ENCODE measurements at places on chromosomes 6 and 20. TPM values are rescaled to one million over a fixed set of nuclear protein-coding genes. Genes with fewer than 3 reads are reported as not detected.

DNA sequence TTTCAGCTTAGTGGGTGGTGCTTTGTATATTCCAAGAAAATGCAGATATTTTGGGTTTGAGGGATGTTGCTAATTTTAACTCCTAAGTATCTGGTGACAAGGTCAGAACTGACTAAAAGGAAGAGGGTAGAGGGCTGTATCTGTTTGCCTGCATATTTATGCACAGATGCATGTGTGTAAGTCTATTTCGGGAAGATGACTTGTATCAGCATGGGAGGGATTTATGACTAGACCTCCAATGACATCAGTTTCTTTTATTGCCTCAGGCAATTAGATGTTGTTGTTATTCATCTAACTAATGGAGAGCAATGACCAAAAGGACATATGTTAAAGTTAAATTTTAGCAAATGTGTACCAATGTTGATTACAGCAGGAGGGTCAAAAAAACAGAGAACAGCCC lies 734.3 kb downstream of the QKI start:
- H3K4me3 ChIP-seq = no peak overlapping the region
- DNase-seq = no peak
- no peaks in the 10 kb centered on the region for H3K27me3 ChIP-seq

RSPO3 gene
- total RNA-seq = not detected

- H3K27me3 ChIP-seq = no peaks in the 10 kb centered on the region
- H3K27ac ChIP-seq = no peak overlapping the region
- DNase-seq = no peak
- no peak overlapping the region for H3K4me3 ChIP-seq
- no peaks in the 10 kb centered on the region for H3K4me1 ChIP-seq
- no peaks in the 10 kb centered on the region for H3K36me3 ChIP-seq
Measured at GRCh38 chr20:19867074-19867473, 109.0 kb downstream of the RIN2 start.

DNA sequence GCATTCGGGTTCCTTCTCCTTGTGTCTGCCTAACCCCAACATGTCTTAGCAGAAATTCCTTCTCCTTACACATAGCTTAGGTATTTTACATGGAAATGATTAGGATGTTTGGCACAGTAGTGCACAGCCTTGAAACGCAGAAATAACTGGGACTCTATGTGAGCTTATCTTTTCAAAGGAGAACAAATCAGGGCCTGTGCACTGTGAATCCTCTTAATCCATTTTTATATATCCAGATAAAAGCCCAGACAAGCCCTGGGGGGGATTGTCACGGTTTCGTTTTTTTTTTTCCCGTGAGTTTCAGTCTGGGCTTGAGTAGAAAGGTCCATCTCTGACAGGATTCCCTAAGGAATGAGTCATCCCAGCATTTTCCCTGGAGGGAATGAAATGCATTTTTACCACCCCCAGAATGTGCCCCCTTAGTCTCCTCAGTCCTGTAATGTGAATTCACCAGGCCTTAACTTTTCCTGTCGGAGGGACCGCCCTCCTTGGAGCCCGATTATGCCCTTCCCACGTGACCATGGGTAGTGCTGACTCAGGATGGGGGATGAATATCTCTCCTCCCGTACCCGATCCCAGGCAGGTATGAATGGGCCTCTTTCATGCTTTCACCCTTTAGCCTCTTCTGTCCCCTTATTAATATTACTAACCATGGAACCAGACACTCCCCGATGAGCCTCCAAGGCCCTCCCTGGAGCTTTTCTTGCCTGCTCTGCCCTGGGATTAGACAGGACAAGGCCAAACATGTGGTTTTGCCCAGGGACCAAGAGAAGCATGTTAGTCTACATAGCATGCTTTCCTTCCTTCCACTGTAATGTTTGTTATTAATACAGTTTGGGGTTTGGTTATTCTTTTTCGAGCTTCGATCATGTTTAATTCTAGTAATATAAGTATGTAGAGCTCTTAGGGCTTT lies 23.9 kb upstream of the NAA20 start:
- DNase-seq = no peak
- H3K27ac ChIP-seq = no peak overlapping the region
- H3K27me3 ChIP-seq = peaks cover 3% of the 10 kb centered on the region
- no peaks in the 10 kb centered on the region for H3K36me3 ChIP-seq

- peaks cover 55% of the 10 kb centered on the region for H3K27me3 ChIP-seq
- H3K4me1 ChIP-seq = peaks cover 6% of the 10 kb centered on the region
- no peaks in the 10 kb centered on the region for H3K36me3 ChIP-seq
- H3K4me3 ChIP-seq = no peak overlapping the region
- no peak for DNase-seq
Measured at GRCh38 chr20:4122926-4123325, 107.6 kb upstream of the RNF24 start.

SLC22A2 gene
- not detected for total RNA-seq

KCNS1 gene
- total RNA-seq = 0.13 TPM

SLCO4A1 gene
- 51.7 TPM for total RNA-seq

- H3K4me3 ChIP-seq = no peak overlapping the region
- H3K36me3 ChIP-seq = no peaks in the 10 kb centered on the region
- no peak overlapping the region for H3K27ac ChIP-seq
- H3K27me3 ChIP-seq = peaks cover 37% of the 10 kb centered on the region
- no peak for DNase-seq
Measured at GRCh38 chr6:99867026-99867425, 127.0 kb downstream of the MCHR2 start.

KCNK5 gene
- 8.6 TPM for total RNA-seq

CASS4 gene
- 13.2 TPM for total RNA-seq

CARMIL1 gene
- 1.3 TPM for total RNA-seq

DNAH8 gene
- total RNA-seq = 0.03 TPM

DNA sequence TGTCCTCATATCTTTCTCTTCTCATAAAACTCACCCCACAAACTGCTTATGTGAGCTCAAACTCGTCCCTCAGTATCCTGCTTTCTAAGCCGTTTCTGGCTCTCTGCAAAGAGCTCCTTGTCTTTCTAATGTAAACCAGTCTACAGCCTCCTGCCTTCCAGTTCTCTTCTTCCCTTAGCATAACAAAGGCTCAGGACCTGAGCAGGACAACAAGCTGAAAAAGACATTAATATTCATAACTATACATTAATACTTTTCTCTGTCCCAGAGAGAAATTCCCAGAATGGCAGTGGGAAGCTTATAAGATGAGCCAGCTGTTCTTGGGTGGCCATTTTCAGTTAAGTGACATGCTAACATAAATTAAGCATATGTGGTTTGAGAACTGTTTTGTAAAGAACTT lies 207.0 kb upstream of the TCF21 start:
- no peak for DNase-seq
- H3K27ac ChIP-seq = no peak overlapping the region
- no peaks in the 10 kb centered on the region for H3K36me3 ChIP-seq
- no peaks in the 10 kb centered on the region for H3K4me1 ChIP-seq
- H3K4me3 ChIP-seq = no peak overlapping the region

DNA sequence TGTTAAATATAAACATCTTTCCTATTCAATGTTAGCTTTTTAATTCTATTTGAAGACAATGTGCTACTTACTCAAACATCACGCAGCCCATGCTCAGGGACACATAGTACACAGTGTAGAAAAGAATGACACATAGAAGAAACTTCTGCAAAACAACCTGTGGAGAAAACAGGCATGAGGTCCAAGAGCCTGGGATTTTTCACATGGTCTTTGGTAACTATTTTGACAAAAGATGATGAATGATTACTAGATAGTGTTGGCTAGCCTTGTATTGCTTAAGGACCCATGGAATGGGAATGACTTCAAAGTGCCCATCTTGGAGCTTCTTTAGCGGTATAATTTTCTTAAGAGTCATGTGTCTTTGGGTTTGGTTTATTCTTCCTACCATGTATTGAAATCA lies 15.4 kb downstream of the TMEM244 start:
- H3K27me3 ChIP-seq = peaks cover 4% of the 10 kb centered on the region
- H3K4me1 ChIP-seq = no peaks in the 10 kb centered on the region
- no peaks in the 10 kb centered on the region for H3K36me3 ChIP-seq
- no peak overlapping the region for H3K27ac ChIP-seq
- no peak overlapping the region for H3K4me3 ChIP-seq

GRCh38 chr6:165663377-165663735 lies 315 bp upstream of the PDE10A start:
- H3K4me3 ChIP-seq = no peak overlapping the region
- H3K4me1 ChIP-seq = peaks cover 8% of the 10 kb centered on the region
- H3K27ac ChIP-seq = no peak overlapping the region
- H3K27me3 ChIP-seq = peaks cover 47% of the 10 kb centered on the region
- DNase-seq = no peak
- peaks cover 3% of the 10 kb centered on the region for H3K36me3 ChIP-seq

RPS18 gene
- total RNA-seq = 2,442 TPM

C4B gene
- total RNA-seq = 5.0 TPM

- peaks cover 47% of the 10 kb centered on the region for H3K4me1 ChIP-seq
- H3K27me3 ChIP-seq = no peaks in the 10 kb centered on the region
- H3K36me3 ChIP-seq = peaks cover 34% of the 10 kb centered on the region
- DNase-seq = no peak
Measured at GRCh38 chr20:48797275-48797825, 30.4 kb downstream of the PREX1 start.

- no peaks in the 10 kb centered on the region for H3K27me3 ChIP-seq
- DNase-seq = no peak
- no peak overlapping the region for H3K4me3 ChIP-seq
Measured at GRCh38 chr6:155089746-155090145, 94.6 kb downstream of the TIAM2 start.

- H3K4me3 ChIP-seq = no peak overlapping the region
- no peak overlapping the region for H3K27ac ChIP-seq
- peaks cover 12% of the 10 kb centered on the region for H3K27me3 ChIP-seq
- no peaks in the 10 kb centered on the region for H3K4me1 ChIP-seq
- no peaks in the 10 kb centered on the region for H3K36me3 ChIP-seq
Measured at GRCh38 chr20:60115451-60115850, 157.2 kb downstream of the CDH26 start.

DNA sequence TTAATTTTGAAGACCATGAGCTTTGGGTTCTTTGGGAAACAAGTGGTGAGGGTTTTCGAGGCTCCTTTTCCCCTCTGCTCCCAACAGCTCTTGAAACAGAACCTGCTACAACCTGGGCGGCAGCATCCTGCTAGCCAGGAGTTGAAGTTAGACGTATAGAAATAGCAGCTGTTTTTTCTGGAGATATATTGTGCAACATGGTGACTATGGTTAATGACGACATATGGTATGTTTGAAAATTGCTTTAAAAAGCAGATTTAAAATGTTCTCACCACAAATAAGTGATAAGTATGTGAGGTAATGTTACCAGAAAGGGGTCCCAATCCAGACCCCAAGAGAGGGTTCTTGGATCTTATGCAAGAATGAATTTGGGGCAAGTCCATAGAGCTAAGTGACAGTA lies 138.9 kb downstream of the PDE7B start:
- no peak overlapping the region for H3K4me3 ChIP-seq
- no peaks in the 10 kb centered on the region for H3K4me1 ChIP-seq
- no peaks in the 10 kb centered on the region for H3K27me3 ChIP-seq
- no peak overlapping the region for H3K27ac ChIP-seq

DNA sequence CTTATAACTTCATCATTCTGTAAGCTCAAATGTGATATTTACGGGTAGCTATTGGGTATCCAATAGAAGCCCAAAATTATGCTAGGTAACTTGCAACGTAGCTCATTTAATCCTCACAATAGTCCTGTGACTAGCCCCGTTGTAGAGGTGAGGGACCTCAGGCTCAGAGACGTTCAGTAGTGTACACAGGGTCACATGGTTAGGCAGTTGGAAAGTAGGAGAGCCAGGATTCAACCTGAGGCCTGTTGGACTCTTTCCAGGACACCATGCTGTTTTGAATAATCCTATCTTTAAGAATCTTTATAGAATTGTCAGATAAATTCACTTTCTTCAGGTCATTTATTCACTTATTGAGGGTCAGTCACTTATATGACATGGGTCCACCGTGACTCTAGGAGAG lies 9.2 kb upstream of the ELOVL2 start:
- H3K36me3 ChIP-seq = no peaks in the 10 kb centered on the region
- H3K27me3 ChIP-seq = peaks cover 24% of the 10 kb centered on the region
- DNase-seq = no peak
- H3K4me3 ChIP-seq = no peak overlapping the region
- H3K27ac ChIP-seq = no peak overlapping the region
- H3K4me1 ChIP-seq = no peaks in the 10 kb centered on the region

AGER gene
- total RNA-seq = 27.6 TPM

- peaks cover 55% of the 10 kb centered on the region for H3K36me3 ChIP-seq
- H3K27ac ChIP-seq = no peak overlapping the region
- H3K4me1 ChIP-seq = peaks cover 36% of the 10 kb centered on the region
- H3K4me3 ChIP-seq = no peak overlapping the region
Measured at GRCh38 chr20:31523361-31524283, 9.4 kb downstream of the HM13 start.

DNA sequence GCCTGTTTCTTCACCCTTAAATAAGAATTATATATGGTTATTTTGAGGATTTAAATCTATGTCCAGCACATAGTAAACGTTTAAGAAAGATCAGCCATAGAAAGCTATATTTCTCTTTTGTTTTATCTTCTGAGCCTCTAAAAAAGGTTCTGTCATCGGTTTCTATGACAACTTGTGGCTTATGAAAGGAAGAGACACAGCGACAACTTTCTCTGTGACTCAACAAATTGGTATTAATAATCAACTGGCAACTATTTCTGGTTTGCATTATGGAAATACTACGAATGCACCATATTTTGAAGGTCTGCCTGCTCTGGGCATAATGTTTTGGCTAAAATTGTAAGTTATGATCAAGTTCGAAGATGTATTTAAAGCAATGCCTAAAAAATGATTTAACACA lies 751.0 kb downstream of the CD109 start:
- H3K27ac ChIP-seq = no peak overlapping the region
- H3K4me1 ChIP-seq = no peaks in the 10 kb centered on the region
- no peaks in the 10 kb centered on the region for H3K27me3 ChIP-seq
- DNase-seq = no peak
- H3K4me3 ChIP-seq = no peak overlapping the region

DNA sequence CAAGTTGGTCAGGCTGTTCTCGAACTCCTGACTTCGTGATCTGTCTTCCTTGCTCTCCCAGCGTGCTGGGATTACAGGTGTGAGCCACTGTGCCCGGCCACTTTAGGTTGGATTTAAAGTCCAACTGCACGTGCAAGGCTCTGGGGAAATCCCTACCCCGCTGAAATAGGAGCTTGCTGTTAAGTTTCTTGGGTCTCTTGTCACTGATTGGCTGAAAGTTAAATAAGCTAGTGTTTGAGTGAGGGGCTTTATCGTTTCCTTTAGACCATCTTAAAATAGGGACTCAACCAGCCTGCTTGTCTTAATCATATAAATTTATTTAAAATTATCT lies 11.1 kb upstream of the SERINC1 start:
- no peak overlapping the region for H3K4me3 ChIP-seq
- no peak for DNase-seq
- no peaks in the 10 kb centered on the region for H3K27me3 ChIP-seq
- no peaks in the 10 kb centered on the region for H3K4me1 ChIP-seq
- no peak overlapping the region for H3K27ac ChIP-seq
- no peaks in the 10 kb centered on the region for H3K36me3 ChIP-seq

DNA sequence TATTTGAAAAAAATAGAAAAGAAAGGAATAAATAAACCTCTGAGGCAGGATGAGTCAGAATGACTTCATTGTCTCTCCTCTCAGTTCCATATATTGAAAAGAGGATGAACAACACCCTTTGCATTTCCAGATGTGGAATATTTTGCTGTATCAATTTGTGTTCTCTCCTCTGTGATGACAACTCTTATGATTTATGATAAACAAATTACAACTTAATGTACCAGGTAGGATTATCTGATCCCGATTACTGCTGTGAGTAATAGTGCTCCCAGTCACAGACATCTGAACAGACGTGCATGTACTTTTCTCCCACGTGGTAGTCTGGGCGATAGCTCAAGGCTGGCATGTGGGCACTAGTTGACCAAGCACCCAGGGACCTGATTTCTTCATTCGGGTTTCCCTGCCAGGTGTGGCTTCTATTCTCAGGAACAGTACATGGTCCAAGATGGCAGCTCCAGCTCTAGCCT lies 142.1 kb upstream of the SULF2 start:
- H3K27ac ChIP-seq = no peak overlapping the region
- H3K27me3 ChIP-seq = peaks cover 6% of the 10 kb centered on the region
- H3K36me3 ChIP-seq = no peaks in the 10 kb centered on the region

DDR1 gene
- 3.2 TPM for total RNA-seq

SF3B5 gene
- 128 TPM for total RNA-seq

BPIFB1 gene
- total RNA-seq = not detected

All from activated CD4-positive, alpha-beta memory T cell treated with anti-CD3 and anti-CD28 coated beads, Interleukin-2, amount 10 ng/mL, durations not matched to agents 7 days and 5 days (primary cell).